ENCODE measurements at places on chromosomes 11 and 22. TPM values are rescaled to one million over a fixed set of nuclear protein-coding genes. Genes with fewer than 3 reads are reported as not detected.

The MYH9 gene
- total RNA-seq = 606 TPM

The ASRGL1 gene
- total RNA-seq = 30.3 TPM

The TRPC6 gene
- not detected for total RNA-seq

GRCh38 chr11:68659158-68659921 lies 25.0 kb upstream of the GAL start:
- no peak for DNase-seq

GRCh38 chr22:23834793-23835483 lies 3.9 kb downstream of the DERL3 start:
- no peak for DNase-seq

- no peak for DNase-seq
These were observed 107.4 kb downstream of the SERGEF start for GRCh38 chr11:17905477-17905876.

DNA sequence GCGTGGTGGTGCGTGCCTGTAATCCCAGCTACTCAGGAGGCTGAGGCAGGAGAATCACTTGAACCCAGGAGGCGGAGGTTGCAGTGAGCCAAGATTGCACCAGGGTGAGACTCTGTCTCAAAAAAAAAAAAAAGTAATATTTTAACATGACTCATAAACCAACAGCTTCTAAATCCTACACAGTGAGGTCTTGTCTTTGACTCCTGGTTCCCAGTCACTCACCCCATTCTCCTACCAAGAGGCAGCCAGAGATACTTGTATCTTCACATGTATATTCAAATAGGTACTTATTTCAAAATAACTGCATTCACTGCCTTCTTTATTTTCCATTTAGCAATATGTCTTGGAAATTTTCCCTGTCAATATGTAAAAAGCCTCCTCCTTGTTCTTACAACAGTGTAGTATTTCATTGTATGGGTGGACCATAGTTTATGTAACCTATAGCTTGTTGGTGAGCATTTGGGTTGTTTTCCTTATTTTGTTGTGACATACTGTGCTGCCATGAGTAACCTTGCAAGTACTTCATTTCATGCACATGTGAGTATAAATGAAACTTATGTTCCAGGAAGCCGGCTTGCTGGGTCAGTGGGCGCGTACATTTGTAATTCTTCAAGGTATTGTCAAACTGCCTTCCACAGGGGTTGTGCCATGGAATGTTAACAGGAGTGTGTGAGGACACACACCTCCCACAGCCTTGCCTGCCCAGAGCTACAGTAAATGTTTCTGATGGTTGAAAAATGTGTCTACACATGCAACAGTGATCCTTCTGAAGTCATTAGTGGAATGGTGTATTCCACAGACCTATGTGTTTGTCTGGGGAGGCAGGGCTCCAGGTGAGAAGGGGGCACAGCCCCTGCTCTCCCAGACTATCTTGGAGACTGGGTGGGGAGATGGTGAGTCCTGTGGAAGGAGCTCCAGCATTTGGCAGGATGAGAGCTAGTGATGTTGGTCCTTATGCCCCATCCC lies 47.9 kb downstream of the OSBP2 start:
- DNase-seq = no peak

DNA sequence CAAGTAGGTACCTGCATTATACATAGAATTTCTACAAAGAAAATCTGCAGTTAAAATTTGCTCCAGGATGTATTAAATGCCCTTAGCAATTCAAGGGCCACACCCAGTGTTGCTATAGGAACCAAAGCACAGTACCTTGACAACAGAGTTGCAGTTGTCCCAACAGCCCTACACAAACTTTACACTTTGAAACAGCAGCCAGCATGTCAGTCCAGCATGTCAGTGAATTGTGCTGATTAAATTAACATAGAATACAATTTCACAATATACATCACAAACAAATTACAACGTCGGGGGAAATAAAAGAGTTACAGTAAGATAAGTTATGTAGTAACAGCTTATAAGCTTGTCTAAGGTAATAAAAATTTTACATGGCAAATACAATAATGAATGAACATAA lies 389.2 kb downstream of the SOX6 start:
- DNase-seq = peak; percentile 79

- no peak for DNase-seq
These were observed 41.2 kb upstream of the KLHL35 start for GRCh38 chr11:75474240-75474639.

DNA sequence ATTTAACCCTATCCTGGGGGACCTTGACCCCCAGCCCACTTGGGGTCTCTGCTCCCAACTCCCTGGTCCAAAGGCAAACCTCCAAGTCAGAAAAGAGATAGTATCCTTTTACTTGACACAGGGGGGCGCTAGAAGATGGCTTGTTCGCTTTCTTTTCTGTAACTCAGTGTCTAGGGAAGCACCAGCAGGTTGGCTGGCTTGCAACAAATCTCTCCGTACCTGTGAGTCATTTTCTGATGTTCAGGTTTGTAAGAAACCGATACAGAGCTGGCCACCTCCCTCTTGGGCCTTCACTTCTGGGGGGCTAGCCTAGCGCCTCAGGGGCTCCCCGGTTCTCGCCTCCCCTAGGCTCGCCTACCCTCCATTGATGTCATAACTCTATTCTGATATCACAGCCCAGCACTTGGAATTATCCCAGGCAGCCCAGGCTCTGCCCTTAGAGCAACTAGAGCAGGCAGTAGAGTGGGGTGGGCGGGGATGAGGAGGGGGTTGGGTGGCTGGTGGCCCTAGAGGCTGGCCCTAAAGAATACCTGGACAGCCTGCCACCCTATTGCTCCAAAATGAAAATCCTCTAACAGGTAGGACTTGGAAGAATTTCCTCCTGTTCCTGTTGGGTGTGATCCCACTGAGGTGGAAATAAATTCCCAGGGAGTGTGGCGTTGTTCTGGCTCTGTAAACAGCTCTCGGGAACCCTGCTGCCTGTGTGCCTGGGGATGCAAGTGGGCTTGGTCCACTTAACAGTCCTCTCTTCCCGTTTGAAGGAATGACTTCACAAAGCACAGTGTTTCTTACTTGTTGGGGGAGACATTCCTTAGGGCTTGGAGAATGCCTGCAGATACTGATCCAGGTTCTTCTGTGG lies 69.4 kb downstream of the OSBP2 start:
- peak; percentile 74 for DNase-seq

GRCh38 chr11:93704237-93704636 lies 37.1 kb downstream of the TAF1D start:
- peak; percentile 15 for DNase-seq

DNA sequence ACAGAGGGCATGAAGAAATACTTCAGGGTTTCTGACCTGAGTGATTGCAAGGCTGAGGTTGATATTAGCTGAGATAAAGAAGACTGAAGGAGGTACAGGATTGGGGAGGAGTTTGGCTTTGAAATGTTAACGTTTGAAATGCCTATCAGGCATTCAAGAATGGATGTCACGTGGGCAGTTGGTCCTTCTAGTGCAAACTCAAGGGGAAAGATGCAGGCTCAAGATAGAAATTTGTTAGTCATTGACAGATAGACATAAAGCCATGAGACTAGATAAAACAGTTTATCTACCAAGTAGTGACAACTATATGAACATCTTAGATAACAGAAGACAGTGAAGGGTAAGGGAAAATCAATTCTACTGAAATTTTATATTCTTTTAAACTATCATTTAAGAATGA lies 23.1 kb downstream of the TTC17 start:
- no peak for DNase-seq

GRCh38 chr22:37163575-37164504 lies 14.1 kb upstream of the IL2RB start:
- DNase-seq = no peak

DNA sequence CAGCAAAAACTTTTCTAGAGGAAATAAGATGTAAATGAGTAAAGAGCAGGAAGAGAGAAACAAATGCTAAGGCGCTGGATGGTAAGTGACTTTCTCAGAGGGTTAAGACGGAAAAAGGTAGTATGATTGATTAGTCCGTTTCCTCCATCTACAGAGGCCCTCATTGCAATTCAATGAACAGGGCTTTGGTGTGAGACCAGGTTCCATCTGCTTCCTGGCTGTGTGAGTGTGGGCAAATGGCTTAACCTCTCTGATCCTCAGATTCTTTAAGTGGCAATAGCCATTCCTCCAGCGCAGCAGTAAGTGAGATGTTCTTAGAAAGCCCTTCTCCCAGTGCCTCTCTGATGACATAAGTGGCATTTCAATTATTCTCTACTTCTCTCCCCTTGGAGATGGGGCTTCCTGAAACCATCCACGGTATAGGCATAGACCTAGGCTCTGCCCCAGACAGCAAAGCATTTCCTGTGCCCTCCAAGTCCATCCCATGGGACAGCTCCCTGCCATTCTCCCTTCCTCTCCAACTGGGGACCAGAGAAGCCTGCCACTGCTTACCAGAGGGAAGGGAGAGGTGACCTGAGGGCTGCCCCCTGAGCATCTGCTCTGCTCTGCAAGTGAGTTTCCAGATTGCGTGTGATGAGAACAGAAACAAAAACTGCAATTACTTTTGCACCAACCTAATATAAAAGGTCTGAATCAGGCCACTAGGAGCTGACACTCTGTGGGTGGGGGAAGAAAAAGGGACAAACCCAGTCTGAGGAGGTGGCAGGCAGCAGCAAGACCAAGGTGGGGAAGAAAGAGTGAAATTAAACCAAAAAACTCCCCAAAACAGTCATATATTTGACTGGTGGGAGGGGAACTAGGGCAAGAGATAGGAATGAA lies 12.7 kb upstream of the CD44 start:
- DNase-seq = no peak

DNA sequence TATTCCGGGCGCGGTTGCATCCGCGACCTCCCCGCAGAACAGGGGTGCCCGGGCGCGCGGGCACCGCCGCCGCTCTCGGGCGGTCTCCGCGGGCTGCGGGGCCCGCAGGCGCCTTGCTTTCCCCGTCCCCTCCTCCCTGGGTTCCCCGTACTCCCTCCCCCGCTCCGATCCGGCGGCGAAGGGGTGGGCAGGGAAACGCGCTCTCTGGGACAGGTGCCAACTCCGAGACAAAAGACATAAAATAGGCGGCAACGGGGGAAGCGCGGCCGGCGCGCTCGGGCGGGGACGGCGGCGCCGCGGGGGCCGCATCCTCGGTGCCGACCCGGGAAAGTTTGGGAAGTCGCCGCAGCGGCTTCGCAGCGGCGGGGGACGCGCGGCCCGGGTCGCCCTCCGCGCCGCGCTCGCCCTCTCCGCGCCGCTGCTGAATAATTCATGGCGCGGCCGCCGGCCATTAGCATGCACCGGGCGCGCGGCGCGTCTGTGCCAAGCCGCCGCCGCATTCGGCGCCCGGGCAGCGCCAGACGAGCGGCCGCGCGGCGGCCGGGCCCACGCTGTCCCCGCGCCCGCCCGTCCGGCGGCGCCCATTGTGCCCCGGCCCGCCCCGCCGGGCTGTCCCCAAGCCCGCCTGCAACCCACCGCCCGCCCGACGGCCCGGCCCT lies 78.7 kb upstream of the PPARA start:
- DNase-seq = peak; percentile 94

- no peak for DNase-seq
These were observed 6.6 kb upstream of the KCTD17 start for GRCh38 chr22:37044634-37045625.

- DNase-seq = no peak
These were observed 9.3 kb upstream of the CD3E start for GRCh38 chr11:118295199-118295598.

DNA sequence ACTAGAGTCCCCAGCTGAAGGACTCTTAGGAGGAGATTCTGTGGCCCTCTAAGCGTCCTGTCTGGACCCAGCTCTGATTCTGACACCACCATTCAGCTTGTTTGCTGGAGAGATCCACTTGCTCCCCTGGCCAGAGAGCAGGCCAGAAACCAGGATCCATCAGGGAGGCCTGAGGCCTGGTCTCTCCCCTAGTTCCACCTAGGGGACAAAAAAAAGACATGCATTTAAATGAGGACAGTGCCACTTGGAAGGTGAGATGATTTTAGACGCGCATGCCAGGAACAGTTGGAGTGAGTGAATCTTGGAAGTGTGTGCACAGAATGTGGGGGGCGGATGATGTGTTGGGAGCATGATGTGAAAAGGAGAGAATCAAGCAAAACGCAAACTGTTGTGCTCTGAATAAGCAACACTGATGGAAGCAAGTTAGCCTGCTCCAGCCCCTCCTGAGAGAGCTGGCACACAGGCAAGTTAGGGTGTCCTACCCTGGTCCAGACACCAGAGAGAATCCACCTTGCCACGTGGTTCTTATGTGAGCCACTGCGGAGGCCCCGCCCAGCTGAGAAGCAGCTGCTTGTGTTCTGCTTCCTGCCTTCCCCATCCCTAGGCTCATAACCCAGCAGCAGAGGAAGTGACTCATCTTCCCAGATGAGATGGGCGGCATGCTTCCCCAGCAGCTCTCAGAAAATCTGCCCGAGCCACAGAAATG lies 8.0 kb upstream of the SLCO2B1 start:
- peak; percentile 54 for DNase-seq

DNA sequence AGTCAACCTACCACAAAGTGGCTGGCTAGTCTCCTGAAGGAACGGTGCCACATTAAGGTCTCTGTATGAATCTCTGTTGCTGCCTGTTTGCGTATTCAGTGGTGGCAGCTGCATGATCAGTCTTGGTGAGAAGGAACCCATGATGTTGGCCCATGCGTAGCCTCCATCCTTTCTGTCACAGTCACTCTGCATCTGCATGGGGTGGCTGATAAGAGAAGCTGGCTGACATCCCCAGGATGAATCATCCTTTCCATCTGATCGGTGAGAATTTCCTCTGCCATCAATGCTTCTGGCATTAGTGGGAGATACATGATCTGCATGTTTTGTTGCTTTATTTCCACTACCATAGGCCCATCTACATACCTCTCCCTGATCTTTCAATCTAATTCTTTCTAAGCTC lies 199.0 kb upstream of the NECTIN1 start:
- DNase-seq = no peak

GRCh38 chr22:32632512-32633315 lies 158.1 kb downstream of the FBXO7 start:
- no peak for DNase-seq

GRCh38 chr22:36156515-36157419 lies 3.8 kb downstream of the APOL3 start:
- DNase-seq = peak; percentile 67

DNA sequence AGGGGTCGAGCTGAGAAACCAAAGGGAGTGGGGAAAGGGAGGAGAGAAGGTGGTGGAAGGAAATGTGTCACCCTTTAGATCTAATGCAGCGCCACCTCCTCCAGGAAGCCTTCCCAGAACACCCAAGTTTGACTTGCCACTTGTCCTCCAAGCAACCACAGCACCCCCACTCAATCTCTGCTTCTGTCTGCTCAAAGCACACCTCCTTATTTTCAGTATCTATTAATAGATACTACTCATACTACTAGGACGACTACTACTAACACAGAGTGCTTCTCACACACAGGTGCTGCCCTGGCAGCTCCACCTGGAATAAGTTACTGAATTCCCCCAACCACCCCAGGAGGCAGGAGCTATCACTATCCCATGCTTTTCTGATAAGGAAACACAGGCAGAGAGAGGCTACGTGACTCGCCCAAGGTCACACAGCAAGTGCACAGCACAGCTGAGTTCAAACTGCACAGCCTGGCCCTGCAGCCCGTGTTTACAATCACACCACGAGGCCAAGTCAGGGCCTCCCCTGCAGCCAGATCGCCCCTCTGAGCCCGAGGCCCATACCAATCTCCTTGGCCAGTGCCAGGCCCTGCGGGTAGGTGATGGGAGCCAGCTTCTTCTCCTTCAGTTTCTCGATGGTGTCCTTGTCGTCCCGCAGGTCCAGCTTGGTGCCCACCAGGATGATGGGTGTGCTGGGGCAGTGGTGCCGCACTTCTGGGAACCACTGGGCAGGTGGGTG lies 13.2 kb downstream of the RAC2 start:
- DNase-seq = no peak
